ENCODE measurements at places on chromosomes 5 and 9.

DNA sequence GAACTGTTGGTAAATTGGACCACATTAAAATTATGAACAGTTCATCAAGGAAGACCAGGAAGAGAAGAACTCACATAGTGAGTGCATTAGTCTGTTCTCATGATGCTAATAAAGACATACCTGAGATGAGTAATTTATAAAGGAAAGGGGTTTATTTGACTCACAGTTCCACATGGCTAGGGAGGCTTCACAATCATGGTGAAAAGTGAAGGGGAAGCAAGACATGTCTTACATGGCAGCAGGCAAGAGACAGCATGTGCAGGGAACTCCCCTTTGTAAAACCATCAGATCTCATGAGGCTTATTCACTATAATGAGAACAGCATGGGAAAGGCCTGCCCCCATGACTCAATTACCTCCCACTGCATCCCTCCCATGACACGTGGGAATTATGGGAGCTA, 135.9 kb upstream of the MAN2A1 start:
- DNase-seq = no peak

DNA sequence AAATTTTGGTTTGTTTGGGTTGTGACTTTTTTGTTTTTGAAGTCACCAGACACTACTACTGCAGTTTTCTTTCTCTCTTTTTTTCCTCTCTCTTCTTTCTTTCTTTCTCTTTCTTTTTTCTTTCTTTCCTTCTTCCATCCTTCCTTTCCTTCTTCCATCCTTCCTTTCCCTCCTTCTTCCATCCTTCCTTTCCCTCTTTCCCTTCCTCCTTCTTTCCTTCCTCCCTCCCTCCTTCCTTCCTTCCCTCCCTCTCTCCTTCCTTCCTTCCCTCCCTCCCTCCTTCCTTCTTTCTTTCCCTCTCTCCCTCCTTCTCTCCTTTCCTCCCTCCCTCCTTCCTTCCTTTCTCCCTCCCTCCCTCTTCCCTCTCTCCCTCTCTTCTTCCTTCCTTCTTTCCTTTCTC, 230.3 kb upstream of the TYRP1 start:
- no peak for DNase-seq

DNA sequence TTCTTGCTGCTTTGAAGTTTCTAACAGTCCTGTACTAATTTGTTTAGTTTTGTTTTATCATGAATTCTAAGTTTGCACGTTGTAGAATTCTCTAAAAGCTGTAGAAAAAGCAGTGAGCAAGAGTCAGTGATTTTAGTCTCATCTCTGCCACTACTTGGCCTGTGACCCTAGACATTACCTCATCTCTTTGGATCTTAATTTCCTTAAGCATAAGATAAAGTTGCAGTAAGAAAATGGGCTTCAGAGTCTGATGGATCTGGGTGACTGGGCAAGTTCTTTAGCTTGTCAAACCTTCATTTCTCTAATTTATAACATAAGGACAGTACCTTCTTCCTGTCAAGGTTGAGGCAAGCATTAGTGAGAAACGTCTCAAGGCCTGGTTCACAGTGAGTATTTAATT, 247.9 kb downstream of the DMRT2 start:
- no peak for DNase-seq

DNA sequence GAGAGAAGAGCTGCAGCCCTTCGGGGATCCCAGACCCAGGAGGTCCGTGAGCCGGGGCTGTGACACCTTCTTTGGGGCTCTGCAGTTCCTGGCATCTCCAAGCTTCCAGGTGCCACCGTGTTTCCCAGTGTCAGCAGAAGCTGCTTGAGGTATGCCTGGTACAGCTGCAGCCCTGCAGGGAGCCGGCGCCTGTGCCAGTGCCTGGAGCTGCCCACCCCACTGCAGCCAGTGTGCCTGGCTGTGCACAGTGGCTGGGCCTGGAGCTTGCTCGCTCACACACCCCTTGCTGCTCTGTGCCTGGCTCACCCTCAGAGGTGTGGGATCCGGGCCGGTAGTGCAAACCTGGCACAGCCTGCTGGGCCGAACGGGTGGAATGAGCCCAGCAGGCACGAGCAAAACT, 65.5 kb downstream of the NACC2 start:
- no peak for DNase-seq

DNA sequence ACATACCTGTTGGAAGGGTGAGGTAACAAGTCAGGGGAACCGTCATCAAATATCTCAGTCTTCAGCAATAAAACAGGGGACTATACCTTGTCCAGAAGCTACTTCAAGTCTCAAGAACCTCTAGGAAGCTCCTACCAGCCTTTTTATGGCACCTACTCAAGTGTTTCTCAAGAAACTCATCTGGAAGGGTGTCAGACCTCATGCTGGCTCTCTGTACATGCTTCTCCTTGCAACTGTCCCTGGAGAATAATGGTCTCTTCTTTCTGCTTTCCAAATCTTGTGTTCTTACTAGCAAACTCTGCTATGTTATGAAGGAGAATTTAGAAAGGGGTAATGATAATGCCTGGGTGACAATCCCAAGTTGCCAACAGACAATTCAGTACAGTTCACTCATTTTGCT, 8.3 kb upstream of the PTAR1 start:
- DNase-seq = no peak

DNA sequence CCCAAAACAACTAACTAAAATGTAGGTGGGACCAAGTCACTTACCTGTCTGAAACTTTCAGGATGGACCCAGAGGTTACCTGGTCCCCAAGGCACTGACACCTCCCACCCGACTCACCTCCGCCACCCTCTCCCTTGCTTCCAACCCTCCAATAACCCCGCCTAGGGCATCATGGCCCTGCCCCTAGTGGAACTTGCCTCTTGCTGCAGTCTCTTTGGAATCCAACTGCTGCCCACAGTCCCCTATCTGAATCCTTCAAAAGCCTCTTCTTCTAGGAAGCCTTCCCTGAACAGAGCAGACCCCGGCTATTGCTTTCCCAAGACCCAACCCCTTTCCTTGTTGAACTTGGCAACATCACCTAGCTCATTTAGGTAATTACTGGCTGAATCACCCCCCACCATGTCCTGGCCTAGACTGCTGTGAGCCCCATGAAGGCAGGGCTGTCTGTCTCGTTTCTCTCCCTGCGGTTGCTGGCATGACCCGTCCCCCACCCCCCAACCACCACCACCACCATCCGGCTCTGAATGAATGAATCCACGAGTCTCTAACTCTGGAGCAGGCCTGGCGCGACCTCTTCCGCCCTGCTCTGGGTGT, 9.4 kb downstream of the CRB2 start:
- DNase-seq = no peak

- no peak for DNase-seq
These were observed 420.9 kb downstream of the SPOCK1 start for GRCh38 chr5:137078171-137078665.

GRCh38 chr9:134617246-134617645, 24.4 kb upstream of the COL5A1 start:
- no peak for DNase-seq

- DNase-seq = peak; percentile 69
These were observed 59.5 kb downstream of the HSPA4 start for GRCh38 chr5:133111299-133111698.

GRCh38 chr5:66255714-66256113, 111.6 kb downstream of the SREK1 start:
- DNase-seq = no peak

DNA sequence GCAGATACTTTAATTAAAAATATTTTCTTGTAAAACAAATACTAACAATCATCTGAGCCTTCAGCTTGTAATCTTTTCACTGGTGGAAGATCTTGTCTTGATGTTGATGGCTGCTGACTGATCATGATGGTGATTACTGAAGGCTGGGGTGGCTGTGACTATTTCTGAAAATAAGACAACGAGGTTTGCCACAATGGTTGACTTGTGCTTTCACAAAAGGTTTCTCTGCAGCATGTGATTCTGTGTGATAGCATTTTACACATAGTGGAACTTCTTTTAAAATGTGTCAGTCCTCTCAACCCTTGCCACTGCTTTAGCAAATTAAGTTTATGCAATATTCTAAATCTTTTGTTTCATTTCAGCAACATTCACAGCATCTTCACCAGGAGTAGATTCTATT, 461.0 kb downstream of the CCDC171 start:
- no peak for DNase-seq

GRCh38 chr5:133895979-133896845, 72.2 kb downstream of the C5orf15 start:
- DNase-seq = no peak

DNA sequence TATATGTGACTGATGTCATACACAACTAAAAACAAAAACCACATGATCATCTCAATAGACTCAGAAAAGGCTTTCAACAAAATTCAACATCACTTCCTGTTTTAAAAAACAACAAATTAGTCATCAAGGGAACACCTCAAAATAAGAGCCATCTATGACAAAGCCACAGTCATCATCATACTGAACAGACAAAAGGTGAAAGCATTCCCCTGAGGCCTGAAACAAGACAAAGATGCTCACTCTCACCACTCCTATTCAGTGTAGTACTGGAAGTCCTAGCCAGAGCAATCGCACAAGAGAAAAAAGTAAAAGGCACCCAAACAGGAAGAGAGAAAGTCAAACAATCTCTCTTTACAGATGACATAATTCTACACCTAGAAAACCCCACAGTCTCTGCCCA, 893.5 kb upstream of the EDIL3 start:
- DNase-seq = no peak

DNA sequence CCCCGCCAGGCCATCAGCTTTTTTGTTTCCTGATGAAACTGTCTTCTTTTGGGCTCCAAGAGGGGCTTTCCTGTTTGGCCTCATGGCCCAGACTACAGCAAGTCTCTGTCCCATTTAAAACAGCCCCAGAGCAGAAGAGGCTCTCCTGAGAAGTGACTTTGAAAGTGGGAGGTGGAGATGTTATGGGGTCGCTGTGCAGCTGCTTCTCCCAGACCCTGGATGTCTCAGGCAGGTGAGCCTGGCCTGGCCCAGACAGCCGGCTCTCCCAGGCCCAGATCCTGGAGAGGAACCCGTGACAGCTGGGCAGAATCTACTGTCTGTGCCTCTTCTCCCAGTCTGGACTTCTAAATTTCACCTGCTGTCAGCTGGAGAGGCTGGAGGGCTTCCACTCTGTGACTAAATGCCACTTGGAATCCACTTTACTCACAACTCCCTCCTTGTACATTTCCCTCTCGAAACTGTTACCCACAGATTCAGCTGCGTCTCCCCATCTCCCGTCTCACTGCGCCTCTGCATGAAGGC, 20.6 kb downstream of the FAM78A start:
- no peak for DNase-seq

- DNase-seq = no peak
These were observed 64.7 kb downstream of the NR3C1 start for GRCh38 chr5:143338658-143339366.

DNA sequence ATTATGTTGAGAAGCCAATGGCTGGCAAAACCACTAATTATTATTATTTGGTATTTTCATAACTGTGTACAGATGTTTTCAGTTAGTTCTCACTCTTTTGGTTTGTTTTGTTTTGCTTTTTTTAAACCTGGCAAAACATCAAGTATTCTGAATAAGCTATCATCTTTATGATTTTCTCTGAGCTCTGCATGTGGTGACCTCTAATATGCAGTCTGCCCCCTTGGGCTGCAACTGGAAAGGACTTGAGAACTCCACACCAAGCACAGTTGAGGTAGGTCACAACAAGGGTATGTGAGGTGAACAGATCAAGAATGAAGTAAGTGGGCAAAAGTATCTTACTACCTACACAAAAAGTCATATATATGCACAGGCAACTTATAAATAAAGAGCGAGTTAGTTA, 202.2 kb downstream of the NFIB start:
- no peak for DNase-seq

GRCh38 chr5:98460536-98460935, 312.9 kb upstream of the RGMB start:
- no peak for DNase-seq

GRCh38 chr5:179730356-179730755, 2.3 kb upstream of the MAML1 start:
- no peak for DNase-seq

DNA sequence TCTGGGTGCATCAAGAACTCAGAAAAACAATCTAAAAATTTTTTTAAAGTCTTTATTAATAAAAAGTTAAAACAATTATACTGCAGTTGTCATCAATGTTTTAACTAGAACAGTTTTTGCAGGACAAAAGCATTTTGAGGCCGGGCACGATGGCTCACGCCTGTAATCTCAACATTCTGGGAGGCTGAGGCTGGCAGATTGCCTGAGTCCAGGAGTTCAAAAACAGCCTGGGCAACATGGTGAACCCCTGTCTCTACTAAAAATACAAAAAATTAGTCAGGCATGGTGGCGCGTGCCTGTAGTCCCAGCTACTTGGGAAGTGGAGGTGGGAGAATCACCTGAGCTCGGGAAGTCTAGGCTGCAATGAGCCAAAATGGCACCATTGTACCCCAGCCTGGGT, 5.2 kb upstream of the SPRY4 start:
- no peak for DNase-seq

GRCh38 chr9:126144603-126145456, 181.8 kb upstream of the MVB12B start:
- DNase-seq = no peak

DNA sequence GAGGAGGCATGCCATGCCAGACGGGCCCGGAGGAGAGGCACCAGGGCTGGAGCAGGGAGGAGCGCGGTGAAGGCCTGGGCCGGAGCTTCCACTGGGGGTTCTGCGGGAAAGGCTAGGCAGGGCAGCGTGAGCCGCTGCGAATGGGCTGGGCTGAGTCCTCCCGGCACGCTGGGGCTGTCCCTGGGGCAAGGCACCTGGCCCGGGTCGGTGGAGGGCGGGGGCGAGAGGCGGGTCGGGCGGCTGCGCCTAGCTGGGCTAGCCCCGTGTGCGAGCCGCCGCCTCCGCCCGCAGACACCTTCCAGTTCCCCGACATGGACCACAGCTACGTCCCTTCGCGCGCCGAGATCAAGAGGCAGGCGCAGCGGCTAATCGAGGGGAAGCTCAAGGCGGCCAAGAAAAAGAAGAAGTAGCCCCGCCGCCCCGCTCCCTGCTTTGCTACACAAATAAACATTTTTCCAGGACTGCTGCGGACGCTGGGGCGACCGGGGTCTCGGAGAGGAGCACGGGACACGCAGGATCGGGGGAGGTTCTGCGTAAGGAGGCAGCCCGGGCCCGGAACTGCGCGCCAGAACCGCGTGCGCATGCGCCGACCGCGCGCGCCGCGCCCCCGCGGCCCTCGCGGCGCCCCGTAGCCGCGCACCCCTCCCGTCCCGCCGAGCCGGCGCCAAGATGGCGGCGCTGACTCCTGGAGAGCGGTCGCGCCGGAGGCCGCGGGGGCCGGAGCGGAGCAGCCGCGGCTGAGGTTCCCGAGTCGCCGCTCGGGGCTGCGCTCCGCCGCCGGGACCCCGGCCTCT, at the start of gene RABL6:
RABL6 (plus strand) TSS at position 668 of the 794 bp plus-strand sequence. CDS start 249 bp downstream, outside the sequence.
- peak; percentile 75 for DNase-seq

- DNase-seq = no peak
These were observed 145.4 kb downstream of the SPATA31D1 start for GRCh38 chr9:82134010-82134409.

GRCh38 chr5:102539562-102539961, 40.8 kb upstream of the SLCO6A1 start:
- no peak for DNase-seq

DNA sequence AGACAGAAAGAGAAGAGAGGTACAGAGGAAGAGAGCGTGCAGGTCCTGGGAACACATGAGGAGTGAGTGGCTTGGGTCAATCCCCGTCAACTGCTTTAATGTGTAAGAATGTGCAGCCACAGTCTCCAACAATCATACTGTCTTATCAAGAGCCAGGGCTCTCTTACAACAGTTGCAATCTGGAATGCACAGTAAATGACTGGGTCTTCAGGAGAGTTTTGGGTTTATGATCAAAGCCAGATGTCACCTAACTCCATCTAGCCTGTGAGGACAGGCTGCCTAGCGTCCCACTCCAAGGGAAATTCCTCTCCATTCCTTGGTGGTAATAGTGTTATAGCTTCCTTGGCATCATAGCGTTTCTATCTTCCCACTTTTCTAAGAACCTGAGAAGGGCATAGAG, 75.0 kb upstream of the TRIO start:
- DNase-seq = no peak

GRCh38 chr9:136328622-136329041, 1.3 kb downstream of the GPSM1 start:
- no peak for DNase-seq
